ENCODE measurements at places on chromosomes 7 and 10. TPM values are rescaled to one million over a fixed set of nuclear protein-coding genes. Genes with fewer than 3 reads are reported as not detected.
A peak's percentile ranks its signal among the peaks of the same experiment; 100 is the strongest.

The NRG3 gene
- 2.6 TPM for total RNA-seq

The AKR1D1 gene
- total RNA-seq = not detected

The LBX1 gene
- total RNA-seq = not detected

The GIGYF1 gene
- 53.4 TPM for total RNA-seq

The NYAP1 gene
- total RNA-seq = 1.1 TPM

The IDI2 gene
- total RNA-seq = not detected

The FFAR4 gene
- total RNA-seq = 13.7 TPM

The CREB5 gene
- 10.3 TPM for total RNA-seq

The ECD gene
- 26.3 TPM for total RNA-seq

- no peak overlapping the region for H3K27ac ChIP-seq
- H3K27me3 ChIP-seq = no peaks in the 10 kb centered on the region
- no peak for DNase-seq
Observed at GRCh38 chr10:48804740-48805182, 120.1 kb downstream of the WDFY4 start.

DNA sequence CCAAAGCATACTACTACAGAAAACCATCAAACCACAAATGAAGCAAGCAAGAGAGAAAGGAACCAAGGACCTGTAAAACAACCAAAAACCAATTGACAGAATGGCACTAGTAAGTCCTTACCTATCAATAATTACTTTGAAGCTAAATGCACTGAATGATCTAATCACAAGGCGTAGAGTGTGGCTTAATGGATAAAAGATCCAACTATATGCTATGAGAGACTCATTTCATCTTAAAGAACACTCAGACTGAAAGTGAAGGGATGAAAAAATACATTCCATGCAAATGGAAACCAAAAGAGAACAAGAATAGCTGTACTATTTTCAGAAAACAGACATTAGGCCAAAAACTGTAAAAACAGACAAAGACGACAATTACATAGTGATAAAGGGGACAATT, 70.7 kb downstream of the CRPPA start:
- no peak overlapping the region for H3K27ac ChIP-seq
- no peaks in the 10 kb centered on the region for H3K27me3 ChIP-seq
- H3K4me3 ChIP-seq = no peak overlapping the region
- H3K4me1 ChIP-seq = peaks cover 4% of the 10 kb centered on the region

GRCh38 chr10:24501056-24501711, 222.5 kb downstream of the ARHGAP21 start:
- no peak overlapping the region for H3K4me3 ChIP-seq
- DNase-seq = no peak
- H3K4me1 ChIP-seq = peaks cover 9% of the 10 kb centered on the region
- H3K27ac ChIP-seq = no peak overlapping the region
- H3K27me3 ChIP-seq = no peaks in the 10 kb centered on the region
- H3K36me3 ChIP-seq = peaks cover 14% of the 10 kb centered on the region

DNA sequence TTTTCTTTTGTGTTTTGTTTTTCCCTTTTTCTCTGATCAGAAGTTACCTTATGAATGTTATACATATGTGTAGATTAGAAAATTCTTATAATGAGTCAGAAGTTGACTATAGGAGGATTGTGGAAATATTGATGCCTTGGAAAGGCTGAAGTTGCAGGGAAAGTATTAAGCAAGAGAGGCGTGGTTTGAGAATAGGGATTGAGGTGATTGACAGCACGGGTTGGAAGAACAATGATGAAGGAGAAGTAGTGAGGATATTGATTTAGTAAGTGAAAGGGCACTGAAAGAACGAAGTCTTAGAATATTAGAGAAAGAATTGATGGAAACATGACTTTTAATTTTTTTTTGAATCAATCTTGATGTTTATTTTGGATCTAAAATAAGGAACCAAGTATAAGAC, 176.0 kb downstream of the EXOC4 start:
- H3K27me3 ChIP-seq = no peaks in the 10 kb centered on the region
- no peak overlapping the region for H3K27ac ChIP-seq
- no peak overlapping the region for H3K4me3 ChIP-seq
- peaks cover 3% of the 10 kb centered on the region for H3K4me1 ChIP-seq
- no peaks in the 10 kb centered on the region for H3K36me3 ChIP-seq
- no peak for DNase-seq

DNA sequence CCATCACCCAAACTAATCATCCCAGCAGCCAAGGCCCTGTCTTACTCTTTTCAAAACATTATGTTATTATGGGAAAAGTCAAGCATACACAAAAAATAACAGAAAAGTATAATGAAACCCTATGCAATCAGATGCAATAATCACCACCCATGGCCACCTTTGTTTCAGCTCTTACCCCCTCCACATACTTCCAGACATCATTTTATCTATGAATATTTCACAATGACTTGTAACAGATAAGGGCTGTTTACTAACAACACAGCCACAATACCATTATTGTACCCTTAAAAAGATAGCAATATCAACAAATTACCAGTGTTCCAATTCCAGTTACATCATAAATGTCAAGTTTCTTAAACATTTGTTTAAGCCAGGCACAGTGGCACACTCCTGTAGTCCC, 35.2 kb downstream of the AIFM2 start:
- no peak for DNase-seq
- no peak overlapping the region for H3K4me3 ChIP-seq
- H3K4me1 ChIP-seq = no peaks in the 10 kb centered on the region
- no peak overlapping the region for H3K27ac ChIP-seq

DNA sequence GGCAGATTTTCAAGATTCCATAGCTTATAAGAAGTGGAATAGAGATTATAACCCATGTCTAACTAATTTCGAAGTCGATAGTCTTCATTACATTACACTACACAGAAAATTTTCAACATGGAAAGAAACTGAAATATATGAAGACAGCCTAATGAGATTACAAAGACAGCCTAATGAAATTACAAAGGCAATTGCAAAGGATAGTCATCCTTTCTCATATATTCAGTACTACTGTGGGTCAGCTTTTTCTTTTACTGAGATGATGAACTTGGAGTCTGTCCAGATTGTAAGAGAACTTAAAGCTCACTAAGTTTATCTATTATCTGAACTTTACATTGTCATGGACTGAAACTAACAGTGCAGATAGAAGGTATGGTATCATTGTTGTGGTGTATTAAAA, 304.4 kb upstream of the MBL2 start:
- no peaks in the 10 kb centered on the region for H3K36me3 ChIP-seq
- H3K4me3 ChIP-seq = no peak overlapping the region
- DNase-seq = no peak
- no peak overlapping the region for H3K27ac ChIP-seq
- H3K27me3 ChIP-seq = no peaks in the 10 kb centered on the region

- no peak overlapping the region for H3K4me3 ChIP-seq
- no peaks in the 10 kb centered on the region for H3K4me1 ChIP-seq
- no peak for DNase-seq
- no peak overlapping the region for H3K27ac ChIP-seq
- no peaks in the 10 kb centered on the region for H3K27me3 ChIP-seq
- no peaks in the 10 kb centered on the region for H3K36me3 ChIP-seq
Observed at GRCh38 chr7:131800531-131800930, 244.1 kb upstream of the PODXL start.

- H3K27me3 ChIP-seq = no peaks in the 10 kb centered on the region
- no peak overlapping the region for H3K4me3 ChIP-seq
- DNase-seq = no peak
- H3K27ac ChIP-seq = peak overlapping the region; percentile 32
- H3K36me3 ChIP-seq = no peaks in the 10 kb centered on the region
Observed at GRCh38 chr10:4704034-4704545, 121.9 kb upstream of the AKR1E2 start.

GRCh38 chr7:28046035-28046434, 134.6 kb downstream of the JAZF1 start:
- no peaks in the 10 kb centered on the region for H3K27me3 ChIP-seq
- no peak for DNase-seq

DNA sequence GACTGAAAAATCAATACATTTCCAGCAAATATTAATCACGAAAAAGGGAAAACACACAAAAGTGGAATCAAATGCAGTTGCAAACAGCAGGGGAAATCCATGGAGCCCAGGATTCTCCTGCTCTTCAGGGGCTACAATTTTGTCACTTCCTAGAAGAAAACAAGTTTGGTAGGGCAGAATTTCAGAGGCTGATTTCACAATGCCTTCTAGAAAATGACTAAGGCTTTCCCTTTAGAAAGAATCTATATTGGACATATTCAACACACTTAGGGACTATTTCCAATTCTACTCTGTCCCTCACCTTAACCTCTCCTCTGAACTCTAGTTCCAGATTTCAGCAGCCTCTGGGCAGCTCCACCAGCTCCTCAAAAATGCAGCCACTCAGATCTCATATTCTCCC, 111.3 kb downstream of the HECTD2 start:
- no peak overlapping the region for H3K27ac ChIP-seq
- no peaks in the 10 kb centered on the region for H3K36me3 ChIP-seq
- no peak for DNase-seq
- no peaks in the 10 kb centered on the region for H3K4me1 ChIP-seq
- H3K4me3 ChIP-seq = no peak overlapping the region
- no peaks in the 10 kb centered on the region for H3K27me3 ChIP-seq

DNA sequence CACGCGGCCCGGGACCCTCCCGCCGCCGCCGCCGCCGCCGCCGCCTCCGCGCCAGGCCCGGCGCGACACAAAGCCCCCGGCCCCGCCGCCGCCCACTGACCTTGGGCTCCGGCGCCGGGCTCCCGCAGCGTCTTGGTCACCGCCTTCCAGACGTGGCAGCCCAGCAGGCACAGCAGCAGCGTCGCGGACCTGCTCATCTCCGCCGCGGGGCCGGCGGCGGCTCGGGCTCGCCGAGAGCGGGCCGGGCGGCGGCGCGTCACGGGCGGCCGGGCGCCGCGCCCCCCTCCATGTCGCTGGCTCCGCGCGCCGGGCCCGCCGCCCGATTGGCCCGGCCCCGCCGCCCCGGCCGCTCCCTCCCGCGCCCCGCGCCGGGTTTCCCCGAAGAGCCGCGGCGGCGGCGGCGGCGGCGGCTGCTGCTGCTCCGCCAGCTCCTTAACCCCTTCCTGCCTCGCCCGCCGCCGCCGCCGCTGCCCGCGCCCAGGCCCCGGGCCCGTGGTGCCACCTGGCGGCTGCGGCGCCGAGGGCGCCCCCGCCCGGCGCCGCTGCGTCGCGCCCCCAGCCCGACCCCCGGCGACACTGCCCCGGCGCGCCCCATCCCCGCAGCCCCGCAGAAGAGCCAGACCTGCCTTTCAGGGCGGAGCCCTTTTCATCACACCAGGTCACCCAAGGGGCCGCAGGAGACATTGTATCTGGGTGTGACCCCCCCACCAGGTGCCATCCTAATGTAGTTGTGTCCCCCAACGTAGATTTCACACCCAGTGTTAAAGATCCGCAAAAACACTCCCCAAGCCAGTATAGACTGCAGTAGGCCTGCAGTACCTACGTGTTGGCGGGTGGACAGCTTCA, at the start of gene FAM171A1:
FAM171A1 (minus strand) TSS at position 434 of the 846 bp plus-strand sequence; CDS start at position 197, 237 bp downstream.
- peak within 1 kb of the TSS; percentile 68 for H3K27ac ChIP-seq
- DNase-seq = peak; percentile 59
- H3K4me1 ChIP-seq = no peaks in the 10 kb centered on the region
- H3K4me3 ChIP-seq = peak within 1 kb of the TSS; percentile 66
- H3K36me3 ChIP-seq = no peaks in the 10 kb centered on the region
- peaks cover 5% of the 10 kb centered on the region for H3K27me3 ChIP-seq

GRCh38 chr10:28496481-28496961, 36.4 kb upstream of the WAC start:
- H3K4me3 ChIP-seq = no peak overlapping the region
- no peaks in the 10 kb centered on the region for H3K27me3 ChIP-seq
- H3K4me1 ChIP-seq = no peaks in the 10 kb centered on the region
- no peak overlapping the region for H3K27ac ChIP-seq

DNA sequence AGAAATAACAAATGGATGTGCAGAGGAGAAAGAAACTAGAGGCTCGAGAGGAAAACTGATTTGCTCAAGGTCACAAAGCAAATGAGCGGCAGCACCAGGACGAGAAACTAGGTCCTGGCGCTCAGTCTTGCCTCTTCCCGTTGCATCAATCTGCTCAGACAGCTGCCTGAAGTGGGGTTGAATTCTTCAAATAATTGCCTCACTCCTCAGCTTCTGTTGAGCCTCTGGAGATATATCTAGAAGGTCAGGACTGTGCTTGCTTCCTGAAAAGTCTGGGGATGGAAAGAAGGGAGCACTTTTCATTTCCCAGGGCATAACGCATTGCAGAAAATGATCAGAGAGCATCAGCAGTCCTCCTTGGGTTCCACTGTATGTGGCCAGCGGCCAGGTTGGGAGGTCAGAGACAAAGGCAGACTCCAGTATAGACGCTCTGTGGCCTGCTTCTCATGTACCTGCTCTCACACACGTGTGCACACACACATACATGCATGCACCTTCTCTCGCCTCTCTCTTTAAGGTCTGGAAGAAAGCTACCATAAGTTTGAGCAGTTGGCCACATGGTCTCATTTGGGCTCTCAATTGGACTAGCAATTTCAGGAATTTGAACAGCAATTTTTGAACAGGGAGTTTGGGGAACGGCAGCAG, 83.7 kb upstream of the DUSP5 start:
- DNase-seq = no peak
- H3K27me3 ChIP-seq = no peaks in the 10 kb centered on the region
- no peak overlapping the region for H3K4me3 ChIP-seq
- H3K4me1 ChIP-seq = peaks cover 25% of the 10 kb centered on the region

Data from lower lobe of right lung (tissue), 2 donors.